Activated CD4-positive, alpha-beta T cell treated with anti-CD3 and anti-CD28 coated beads, Interleukin-2, amount 50 U/mL, for 48 hours (primary cell): ENCODE measurements at places on chromosomes 13 and 19.

- no peak for DNase-seq
These were observed 113.7 kb downstream of the RAB20 start for GRCh38 chr13:110447801-110448200.

DNA sequence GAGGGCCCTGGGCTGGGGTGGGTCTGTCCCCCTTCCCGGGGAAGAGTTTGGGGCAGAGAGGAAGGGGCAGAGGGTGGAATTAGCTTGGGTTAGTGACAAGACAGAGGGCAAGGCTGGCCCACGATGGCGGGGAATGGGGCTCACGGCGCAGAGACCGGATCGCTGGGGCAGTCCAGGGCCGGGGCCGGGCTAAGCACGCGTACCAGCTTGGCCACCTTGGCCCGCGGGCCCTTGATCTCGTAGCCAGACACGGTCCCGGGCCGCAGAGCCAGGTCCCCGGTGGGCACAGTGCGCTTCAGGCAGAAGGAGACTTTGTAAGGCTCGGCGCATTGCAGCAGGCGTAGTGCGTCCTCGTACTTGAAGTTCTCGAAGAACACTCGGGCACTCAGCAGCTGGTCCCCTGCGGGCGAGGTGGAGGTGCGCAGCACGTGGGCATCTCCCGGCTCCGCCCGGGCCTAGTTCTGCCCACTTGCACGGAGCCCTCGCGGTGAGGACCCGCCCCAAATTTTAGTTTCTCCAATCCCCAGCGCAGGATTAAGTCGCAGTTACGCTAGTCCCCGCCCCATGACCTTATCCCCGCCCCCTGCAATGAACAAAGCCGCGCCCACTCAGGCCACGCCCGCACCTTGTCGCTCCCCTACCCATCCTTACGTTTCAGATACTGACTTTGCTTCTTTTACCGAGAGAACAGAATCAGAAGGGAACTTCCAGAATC, 8.6 kb upstream of the HIPK4 start:
- peak; percentile 73 for DNase-seq

DNA sequence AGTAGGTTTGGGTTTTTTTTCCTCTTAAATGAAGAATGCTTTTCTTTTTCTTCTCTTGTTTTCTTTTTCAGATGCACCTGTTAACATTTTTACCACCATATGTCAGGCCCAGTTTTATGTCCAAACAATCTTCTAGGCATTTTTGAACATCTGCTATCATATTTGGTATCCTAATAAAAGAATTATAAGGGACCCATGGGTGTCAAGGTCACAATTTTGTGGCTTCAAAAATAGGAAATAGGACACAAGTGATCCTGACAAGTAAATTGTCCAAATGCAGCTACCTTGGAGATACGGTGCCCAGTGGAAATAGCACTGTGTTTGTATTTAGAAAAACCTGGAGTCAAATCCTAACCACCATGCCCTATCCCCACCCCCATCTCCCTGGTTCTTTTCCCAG, 270.3 kb downstream of the MZT1 start:
- DNase-seq = no peak

DNA sequence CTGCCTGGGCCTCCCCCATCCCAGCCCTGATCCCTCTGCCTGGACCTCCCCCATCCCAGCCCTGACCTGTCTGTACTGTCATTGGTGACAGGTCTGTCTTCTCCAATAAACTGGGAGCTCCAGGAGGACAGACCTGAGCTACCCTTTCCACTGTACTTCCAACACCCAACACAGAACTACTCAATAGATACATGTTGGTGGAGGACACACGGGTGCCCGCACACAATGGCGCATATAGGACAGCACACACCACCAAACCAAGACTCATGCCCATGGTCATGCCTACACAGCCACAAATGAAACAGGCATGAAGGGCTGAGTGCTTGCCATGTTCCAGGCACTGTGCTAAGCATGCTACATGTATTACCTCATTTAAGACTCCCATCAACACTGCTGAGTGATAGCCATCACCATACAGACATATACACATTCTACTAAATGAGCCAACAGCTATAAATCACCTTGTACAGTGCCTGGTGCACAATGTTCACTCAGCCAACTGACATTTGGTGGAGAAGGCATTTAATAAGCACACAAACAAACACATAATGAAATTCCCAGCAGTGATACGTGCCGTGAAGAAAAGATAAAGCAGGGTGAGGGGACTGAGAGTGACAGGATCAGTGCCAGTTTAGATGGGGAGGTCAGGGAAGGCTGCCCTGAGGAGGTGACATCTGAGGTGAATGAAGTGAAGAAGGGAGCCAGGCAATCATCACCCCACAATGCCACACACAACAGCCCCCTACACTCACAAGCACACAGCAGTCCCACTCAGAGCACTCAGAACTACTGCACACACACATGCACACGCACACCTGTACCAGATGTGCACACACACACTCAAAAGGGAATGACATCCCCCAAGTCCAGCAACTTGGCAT, 857 bp downstream of the POU2F2 start:
- no peak for DNase-seq

DNA sequence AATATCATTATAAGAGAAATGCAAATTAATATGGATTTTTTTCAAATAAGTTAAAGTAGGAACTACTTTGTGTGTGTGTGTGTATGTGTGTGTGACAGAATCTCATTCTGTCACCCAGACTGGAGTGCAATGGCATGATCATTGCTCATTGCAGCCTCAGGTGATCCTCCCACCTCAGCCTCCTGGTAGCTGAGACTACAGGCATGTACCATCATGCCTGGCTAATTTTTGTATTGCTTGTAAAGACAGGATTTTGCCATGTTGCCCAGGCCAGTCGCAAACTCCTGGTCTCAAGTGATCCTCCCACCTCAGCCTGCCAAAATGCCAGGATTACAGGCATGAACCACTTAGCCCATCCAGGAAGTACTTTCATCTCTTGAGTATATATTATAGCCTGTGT, 3.2 kb upstream of the ERVV-2 start:
- DNase-seq = no peak

- peak; percentile 88 for DNase-seq
These were observed 6.0 kb downstream of the SPRED3 start for GRCh38 chr19:38394488-38394887.

GRCh38 chr13:40895227-40896184, 106.1 kb downstream of the SLC25A15 start:
- no peak for DNase-seq

DNA sequence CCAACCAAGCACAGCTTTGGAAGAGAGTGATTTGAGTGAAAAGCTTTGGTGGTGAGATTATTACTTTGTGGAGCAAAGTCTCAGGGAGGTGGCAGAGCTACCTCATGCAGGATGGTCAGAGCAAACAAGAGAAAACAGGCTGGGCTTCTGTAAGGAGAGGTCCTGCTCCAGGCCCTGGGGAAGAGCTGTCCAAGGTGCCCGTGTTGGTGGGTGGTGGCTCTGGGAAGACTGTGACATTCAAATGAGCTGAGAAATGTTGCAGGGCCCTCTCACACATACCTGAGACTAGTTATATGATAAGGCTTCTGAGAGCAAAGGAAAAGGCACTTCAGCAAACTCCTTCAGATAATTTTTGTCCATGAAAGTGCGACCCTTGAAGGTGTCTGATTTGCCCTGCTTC, 205.5 kb upstream of the SOX21 start:
- no peak for DNase-seq

- no peak for DNase-seq
These were observed 242.5 kb upstream of the SERP2 start for GRCh38 chr13:44131069-44131614.

GRCh38 chr19:53927739-53928138, 18.7 kb downstream of the CACNG7 start:
- DNase-seq = peak; percentile 32

DNA sequence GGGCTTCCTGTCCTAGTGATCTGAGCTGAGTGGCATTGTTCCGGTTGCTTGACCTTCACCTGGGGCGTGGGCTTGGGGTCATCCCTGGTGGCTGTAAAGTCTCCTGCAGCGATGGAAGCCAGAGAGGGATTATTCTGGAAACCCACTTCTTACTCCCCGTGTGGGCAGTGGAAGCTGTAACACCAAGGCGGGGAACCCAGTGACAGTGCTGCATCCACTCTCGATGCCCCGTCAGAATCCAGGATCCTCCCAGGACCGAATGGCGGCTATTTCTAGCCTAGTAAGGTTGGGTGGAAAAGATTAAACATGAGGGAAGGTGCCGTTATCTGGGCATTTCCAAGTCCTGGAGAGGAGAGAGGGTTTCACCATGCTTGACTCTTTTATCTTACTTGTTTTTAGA, 280.6 kb downstream of the ZNF536 start:
- no peak for DNase-seq

DNA sequence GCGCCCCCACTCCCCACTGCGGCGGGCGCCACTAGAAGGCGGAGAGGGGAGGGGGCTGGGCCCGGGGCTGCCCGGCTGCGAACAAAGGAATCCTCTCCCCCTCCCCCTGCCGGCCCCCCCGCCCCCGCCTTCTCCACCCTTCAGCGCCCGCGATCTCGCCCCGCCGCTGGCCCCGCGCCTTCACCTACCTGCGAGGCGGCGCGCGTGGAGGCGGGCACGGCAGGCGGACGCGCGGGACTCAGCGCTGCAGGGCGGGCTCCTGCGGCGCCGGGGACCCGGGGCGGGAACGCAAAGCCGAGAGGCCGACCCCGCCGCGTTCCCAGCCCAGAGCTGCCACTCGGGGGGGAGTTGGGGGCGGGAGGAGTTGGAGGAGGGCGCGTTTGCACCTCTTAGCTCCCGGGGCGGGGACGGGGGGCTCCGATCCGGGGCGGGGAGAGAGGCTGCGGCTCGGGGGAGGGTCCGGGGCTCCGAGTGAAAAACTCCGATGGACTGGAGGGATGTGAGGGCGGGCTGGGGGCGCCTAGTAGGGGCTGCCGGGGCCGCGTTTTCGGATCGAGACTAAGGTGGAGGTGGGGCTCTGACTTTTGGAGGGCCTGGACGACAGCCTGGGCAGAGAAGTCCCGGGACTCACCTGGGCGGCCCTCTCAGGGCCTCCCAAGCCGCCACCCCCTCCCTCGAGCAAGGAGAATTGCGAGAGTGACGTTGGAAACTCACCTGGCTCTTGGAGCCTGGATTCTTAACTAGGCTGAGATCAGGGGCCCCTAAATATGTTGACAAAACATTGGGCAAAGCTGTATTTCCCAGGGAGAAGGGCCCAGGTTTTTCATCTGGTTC, at the start of gene FBN3:
FBN3 (minus strand) TSS at position 332 of the 834 bp plus-strand sequence. CDS start 2,112 bp downstream, outside the sequence.
- no peak for DNase-seq
